ENCODE measurements at places on chromosomes 3 and 15.

DNA sequence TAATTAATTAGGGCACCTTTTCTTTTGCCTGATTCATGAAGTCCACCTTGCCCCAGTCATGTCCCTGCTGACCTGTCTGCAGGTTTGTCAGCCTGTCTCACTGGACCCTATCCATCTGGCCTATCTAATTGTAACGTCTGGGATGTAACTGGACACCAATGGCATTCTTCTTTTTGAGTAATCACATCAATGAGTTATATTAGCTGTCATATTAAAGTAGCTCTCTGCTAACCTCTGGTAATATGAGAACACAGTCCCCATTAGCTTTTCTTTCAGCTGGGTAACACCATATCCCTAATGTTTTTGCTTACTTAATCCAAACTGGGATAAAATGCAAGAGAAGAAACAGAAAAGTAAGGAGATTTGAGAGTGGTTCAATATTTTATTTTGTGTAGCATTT, 166.2 kb upstream of the VEPH1 start:
- DNase-seq = no peak

DNA sequence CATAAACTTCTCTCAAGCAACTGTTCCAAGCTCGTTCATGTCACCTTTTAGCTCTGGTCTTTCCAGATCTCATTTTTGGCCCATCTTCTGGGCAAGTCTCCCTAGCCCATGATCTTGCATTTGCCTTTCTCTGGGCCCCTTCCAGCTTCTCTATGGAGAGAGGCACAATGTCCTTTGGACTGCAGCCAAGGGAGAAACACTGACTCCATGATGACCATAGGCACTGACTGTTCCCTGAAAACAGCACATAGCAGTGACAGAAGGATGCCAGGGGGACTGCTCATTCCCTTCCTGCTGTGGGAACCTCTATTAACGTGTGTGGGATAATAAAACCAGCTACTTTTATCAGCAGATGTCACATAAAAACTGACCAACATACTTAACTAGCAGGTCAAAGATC, 60.3 kb downstream of the STRIT1 start:
- DNase-seq = no peak

DNA sequence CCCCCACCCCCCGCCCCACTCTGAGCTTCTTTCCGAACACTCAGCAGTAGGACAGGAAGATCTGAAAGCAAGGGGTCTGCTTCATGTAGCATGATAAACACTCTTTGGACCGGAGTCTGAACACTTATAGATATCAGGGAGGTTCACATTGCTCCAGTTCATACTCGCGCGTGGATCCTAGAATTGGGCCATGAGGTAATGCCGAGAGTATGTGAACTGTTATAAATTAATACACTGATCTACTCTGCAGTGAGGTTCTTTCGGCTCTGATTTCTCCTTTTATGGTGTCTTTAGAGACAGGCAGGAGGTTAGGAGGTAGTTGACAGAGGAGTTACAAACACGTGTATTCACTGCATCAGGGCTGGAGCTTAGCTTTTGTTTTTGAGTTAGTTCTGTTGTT, 223.0 kb downstream of the THSD4 start:
- DNase-seq = no peak

DNA sequence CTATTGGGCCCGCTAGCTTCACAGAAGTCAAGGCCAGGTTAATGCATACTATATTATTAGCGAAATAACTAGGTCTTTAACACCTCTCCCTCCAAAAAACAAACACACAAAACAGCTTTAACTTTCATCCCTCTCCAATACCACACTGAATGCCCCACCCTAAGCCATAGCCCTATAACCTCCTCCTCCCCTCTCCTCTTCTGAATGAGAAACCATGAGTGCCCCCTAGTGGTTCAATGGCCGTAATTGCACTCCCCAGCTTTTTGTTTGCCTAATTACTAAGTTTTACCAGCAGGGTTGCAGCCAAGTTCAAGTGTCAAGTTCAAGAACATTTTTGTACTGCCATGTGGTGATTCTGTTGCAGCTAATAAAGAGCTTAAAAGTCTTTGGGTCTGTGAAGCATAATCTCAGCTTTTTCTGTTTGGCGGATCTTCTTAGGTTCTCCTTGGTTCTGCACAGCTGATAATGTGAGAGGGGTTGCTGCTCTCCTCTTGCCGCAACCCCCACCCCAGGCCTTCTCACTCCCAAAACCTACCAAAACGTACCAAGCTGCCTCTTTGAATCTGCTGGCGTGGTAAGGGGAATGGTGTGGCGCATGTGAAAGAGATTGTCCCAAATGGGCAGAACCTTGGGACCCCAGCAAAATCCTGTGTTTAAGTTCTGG, 57.9 kb downstream of the RPL22L1 start:
- peak; percentile 72 for DNase-seq

DNA sequence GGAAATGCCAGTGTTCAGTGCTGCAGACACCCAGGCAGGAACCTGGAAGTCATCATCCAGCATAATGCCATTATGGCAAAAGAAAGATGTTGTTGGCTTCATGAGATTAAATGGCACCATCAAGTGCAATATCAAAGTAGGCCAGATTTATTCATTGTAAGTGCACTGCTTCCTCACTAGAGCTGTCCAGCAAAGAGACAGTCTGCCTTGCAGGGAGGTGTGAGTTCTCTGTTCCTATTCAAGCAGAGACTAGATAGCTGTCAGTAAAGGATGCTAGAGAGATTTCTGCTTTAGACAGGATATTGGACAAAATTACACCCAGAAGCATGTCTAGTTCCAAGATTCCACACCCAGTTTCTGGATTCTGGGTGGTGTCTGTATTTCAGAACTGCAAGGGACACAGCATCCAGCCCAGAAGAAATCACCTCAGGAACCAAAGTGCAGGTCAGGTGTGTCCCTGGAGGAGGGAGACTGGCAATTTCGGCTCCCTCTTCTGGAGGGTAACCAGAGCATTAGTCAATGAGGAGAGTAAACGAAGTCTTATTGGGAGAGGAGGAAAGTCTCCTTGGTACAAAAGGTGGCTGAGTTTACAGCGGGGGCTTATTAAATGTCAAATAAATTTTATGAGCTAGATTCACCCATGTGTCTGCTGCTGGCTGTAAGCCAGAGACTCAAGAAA, 377.3 kb downstream of the EPHB1 start:
- no peak for DNase-seq

DNA sequence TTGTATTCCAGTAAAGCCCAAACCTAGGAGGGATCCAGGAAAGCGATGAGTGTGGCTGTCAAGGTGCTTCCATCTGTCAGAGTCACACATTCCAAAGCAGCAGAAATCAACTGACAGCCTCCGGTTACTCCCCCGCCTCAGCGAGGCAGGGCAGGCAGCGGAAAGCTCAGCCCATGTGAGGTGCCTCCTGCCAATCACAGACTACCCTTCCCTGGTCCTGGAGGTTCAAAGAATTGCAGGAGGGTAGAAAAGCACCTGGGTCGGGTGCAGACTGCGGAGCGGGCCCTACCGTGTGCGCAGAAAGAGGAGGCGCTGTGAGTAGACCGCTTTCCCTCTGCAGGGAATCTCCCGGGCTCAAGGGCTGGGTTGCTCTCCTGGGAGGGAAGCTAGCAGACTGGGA, at the start of gene UPK1B:
Gene UPK1B (plus strand): TSS at position 274 of the 400 bp plus-strand sequence. CDS start 13,144 bp downstream, outside the sequence.
- DNase-seq = no peak

- DNase-seq = no peak
Measured at GRCh38 chr15:66617137-66618090, 51.6 kb upstream of the LCTL start.

GRCh38 chr3:126197854-126198584, 17.6 kb upstream of the ALDH1L1 start:
- peak; percentile 58 for DNase-seq

DNA sequence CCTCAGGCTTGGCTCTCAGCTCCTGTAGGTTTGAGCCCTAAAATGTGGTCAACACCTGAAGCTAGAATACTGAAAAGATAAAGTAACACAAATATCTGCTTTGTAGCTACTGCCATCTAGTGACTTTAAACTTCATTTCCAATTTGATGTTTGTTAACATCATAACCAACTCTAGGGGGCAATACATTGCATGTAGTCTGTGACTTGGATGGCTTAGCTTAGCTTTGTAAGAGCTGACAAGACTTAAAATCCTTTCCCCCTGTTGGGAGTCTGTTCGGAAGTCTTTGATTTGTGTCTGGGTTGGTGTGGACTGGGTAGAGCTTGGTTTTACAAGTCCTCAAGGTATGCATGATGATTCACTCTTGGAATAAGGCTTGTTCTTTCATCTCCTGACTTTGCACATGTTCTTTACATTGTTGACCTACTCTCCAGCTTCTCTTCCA, 51.7 kb downstream of the SCN11A start:
- DNase-seq = peak; percentile 66

DNA sequence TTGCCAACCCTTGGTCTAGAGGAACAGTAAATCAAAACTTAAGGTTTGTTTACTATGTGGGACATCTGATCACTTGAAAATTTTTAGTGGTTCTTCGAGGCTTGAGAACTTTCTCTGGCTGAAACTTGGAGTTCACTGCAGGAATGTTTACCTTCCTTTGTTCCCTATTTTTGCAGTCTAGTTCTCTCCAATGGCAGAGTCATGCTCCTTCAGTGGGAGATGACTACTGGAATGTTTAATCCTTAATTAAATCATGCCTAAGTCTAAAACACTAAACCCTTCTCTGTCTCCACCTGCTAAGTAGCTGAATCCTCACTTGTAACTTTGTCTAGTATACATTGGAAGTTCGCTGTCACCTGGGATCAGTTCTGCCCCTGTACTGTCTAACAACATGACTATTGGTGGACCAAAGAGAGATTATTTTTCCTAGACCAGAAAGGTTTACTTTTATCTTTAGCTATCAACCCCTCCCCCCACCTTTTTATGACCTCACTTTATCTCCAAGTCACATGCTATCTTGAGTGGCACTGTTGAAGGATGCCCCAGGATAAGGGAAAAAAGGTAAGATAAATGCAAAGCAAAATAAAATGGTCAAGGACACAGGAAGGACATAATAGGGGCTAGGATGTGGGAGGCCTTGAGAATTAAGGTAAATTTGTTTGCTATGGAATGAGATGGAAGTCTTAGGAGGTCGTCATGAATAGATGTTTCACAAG, 1.2 kb upstream of the ZNF609 start:
- DNase-seq = no peak

- DNase-seq = no peak
Measured at GRCh38 chr3:43031485-43031884, 52.4 kb downstream of the GASK1A start.

DNA sequence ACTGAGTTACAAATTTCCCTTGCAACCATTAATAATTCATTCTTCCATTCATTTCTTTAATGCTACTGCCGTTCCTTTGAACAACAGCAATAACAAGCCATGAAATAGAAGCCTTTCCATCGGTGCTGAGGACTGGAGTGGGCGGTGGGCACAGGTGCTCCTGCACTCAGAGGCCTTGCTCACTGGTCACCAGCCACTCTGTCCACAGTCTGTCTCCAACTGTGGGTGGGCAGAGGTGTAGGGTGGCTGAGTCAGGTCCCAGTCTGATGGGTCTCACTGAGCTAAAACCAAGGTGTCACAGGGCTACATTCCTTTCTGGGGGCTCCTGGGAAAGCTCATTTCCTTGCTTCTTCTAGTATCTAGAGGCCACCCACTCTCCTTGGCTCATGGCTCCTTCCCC, 6.3 kb upstream of the FAM3D start:
- no peak for DNase-seq

GRCh38 chr15:94324835-94325767, 93.7 kb downstream of the MCTP2 start:
- no peak for DNase-seq

DNA sequence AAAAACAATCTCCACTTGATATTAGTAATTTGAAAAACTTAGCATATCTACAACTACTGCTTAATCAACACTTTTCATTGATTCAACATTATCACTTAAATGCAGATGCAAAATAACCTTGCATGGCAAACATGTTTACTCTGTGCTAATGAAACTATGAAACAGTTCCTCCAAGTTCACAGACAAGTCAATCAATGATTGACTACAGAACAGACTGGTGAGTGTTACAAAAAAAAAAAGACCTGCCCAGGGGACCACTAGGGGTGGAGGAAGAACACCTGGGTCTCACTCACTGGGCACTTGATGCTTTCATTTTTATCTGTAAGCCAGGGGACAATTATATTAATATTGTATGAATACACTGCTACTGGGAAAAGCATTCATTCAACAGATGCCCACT, 4.3 kb upstream of the NR2C2 start:
- no peak for DNase-seq

DNA sequence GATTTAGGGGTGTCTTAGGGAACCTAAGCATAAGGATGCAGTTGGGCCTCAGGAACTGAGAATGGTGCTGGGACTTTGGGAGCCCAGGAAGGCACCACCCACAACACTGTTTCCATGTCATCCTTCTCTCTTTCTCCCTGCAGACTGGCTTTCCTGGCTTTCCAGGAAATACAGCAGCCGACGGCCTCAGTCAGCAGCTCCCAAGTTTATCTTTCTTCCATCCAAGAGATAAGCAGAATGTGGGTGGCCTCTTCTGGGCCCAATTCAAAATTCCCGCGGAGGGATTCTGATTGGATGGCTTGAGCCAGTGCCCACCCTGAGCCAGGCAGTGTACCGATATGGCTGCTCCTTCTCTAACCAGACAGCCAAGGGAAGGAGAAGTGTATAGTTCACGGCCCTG, 4.5 kb upstream of the CLN6 start:
- no peak for DNase-seq
